Endothelial cell of umbilical vein (primary cell): ENCODE measurements at places on chromosomes 2 and 18. TPM values are rescaled to one million over a fixed set of nuclear protein-coding genes. Genes with fewer than 3 reads are reported as not detected.

RPS27A gene
- total RNA-seq, result 926 and 939 TPM in 2 replicates

VWC2L gene
- total RNA-seq, result not detected in 2 replicates

PROM2 gene
- total RNA-seq, result 0.44 and 0.60 TPM in 2 replicates

UGT1A1 gene
- total RNA-seq, result not detected in 2 replicates

RUFY4 gene
- total RNA-seq, result not detected in 2 replicates

SPHKAP gene
- not detected in 2 replicates for total RNA-seq
